ENCODE measurements at places on chromosomes 16 and 17.
A peak's percentile ranks its signal among the peaks of the same experiment; 100 is the strongest.

DNA sequence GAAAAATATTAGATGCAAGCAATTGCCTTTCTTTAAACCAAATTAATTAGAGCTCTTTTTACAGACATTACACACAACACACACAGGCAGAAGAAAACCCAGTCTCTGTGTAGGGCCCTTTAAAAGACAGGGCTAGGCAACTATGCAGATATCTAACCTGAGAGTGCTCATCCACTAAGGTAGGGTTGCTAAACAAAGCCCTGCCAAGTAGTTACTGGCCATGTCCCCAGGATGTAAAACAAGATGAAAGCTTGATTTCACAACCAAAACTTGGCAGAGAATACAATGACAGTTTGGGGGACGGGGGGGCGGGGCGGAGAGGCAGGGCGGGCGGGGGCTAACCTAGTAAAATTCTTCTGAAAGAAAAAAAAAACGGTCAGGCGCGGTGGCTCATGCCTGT is 669.0 kb upstream of the CA10 start:
- no peak for DNase-seq

- DNase-seq = peak; percentile 29
Observed at GRCh38 chr17:16991349-16992009, 19.6 kb upstream of the TNFRSF13B start.

- no peak for DNase-seq
Observed at GRCh38 chr16:5590416-5590815, 492.8 kb upstream of the EEF2KMT start.

DNA sequence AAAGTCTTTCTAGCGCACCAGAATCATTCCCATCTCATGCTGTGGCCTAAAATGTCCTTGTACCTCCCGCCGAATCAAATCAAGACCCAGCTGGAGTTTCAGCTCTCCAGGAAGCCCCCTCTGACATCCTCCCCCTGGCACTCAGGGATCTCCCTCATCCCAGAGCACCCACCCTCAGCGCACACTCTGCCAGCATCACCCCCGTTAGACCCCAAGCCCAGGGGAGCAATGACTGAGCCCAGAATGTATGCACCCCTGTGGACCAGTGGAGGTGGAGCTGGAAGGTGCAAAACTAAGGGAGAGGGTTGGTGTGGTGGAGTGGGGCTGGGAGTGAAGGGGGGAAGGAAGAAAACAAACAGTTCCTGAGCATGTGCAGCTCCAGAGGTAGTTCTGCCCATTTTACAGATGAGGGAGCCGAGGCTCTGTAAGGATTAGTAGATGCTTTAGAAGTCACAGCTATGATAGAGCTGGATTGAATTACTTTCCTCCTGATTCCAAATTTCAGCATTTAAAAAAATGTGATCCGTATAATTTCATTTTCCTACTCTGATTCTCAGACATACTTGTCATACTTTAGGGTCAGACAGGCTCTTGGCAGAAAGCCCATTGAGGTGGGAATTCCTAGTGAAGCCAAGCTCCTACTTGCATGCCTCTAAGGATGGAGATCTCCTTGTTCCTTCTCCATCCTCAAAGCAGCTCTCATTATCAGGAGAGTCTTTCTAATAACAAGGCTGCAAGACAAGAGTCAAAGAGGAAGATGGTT is 242.7 kb downstream of the KATNIP start:
- DNase-seq = peak; percentile 3

- DNase-seq = no peak
Observed at GRCh38 chr16:69325784-69326171, 4.6 kb downstream of the PDF start.
